ENCODE measurements at places on chromosomes 4 and X. TPM values are rescaled to one million over a fixed set of nuclear protein-coding genes. Genes with fewer than 3 reads are reported as not detected.

The PPBP gene
- 3.9 TPM for total RNA-seq

The FGD1 gene
- total RNA-seq: 10.0 TPM

The PNMA3 gene
- total RNA-seq: not detected

The TCEAL8 gene
- total RNA-seq: 83.1 TPM

The NXF2B gene
- total RNA-seq: not detected

The NPY5R gene
- not detected for total RNA-seq

The ACE2 gene
- 1.6 TPM for total RNA-seq

The KLHL8 gene
- total RNA-seq: 4.9 TPM

The BEX2 gene
- total RNA-seq: 4.0 TPM

The UCP1 gene
- not detected for total RNA-seq

The FGFR3 gene
- 120 TPM for total RNA-seq

The SLC6A8 gene
- 47.9 TPM for total RNA-seq

The JCHAIN gene
- not detected for total RNA-seq
